A549 (cell line): ENCODE measurements at places on chromosomes 4 and X. TPM values are rescaled to one million over a fixed set of nuclear protein-coding genes. Genes with fewer than 3 reads are reported as not detected.

DNA sequence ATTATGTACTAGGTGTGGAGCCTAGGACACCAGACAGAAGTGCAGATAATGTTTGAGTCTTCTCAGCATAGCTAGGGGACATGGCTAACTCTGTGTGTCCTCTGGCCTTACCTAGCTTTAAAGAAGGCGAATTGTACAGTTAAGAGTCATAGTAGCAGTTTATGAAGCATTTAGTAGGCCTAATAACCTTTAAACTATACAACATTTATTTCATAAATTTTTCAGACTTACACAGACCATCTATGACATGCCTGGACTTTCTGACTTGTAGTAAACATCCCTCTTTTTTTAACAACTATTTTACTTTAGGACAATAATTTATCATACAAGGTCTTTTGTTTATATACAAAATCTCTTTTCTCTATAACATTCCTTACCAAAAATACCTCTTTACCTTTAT is 37.4 kb downstream of the ETNPPL start:
- no peak for DNase-seq

DNA sequence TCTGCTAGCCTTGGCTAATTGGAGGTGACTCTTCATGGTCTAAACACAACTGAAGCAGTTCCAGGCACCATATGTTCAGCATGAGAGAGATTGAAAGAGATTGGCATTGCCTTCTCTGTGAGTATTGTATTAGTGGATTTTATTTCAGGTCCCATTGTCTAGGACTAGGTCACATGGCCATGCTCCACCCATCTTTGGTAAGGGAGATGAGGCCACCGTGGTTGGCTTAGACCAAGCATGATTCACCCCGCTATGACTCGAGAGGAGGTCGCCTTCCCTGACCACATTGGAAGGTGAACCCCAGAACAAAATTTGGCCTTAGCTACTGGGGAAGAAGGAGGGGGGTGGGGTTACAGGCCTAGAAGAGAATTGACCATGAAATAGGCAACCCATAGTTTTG is 109.9 kb upstream of the BCOR start:
- DNase-seq, result no peak

DNA sequence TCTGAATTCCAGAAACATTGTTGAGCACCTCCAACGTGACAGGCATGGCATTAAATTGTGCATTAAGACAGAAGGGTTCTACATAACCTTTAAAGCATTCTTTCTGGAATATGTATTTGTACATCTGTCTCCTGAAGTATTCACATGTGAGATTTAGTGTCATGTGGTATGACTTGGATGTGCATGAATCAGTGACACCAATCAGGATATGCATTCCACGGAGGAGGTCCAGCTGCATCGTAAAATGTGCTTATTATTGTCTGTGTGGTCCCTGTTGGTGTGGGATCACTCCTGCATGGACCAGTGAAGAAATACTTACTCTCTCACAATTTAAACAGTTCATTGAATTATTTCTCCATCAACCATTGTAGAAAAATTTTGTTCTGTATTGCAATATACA is 149.0 kb downstream of the MID1 start:
- no peak for DNase-seq

DNA sequence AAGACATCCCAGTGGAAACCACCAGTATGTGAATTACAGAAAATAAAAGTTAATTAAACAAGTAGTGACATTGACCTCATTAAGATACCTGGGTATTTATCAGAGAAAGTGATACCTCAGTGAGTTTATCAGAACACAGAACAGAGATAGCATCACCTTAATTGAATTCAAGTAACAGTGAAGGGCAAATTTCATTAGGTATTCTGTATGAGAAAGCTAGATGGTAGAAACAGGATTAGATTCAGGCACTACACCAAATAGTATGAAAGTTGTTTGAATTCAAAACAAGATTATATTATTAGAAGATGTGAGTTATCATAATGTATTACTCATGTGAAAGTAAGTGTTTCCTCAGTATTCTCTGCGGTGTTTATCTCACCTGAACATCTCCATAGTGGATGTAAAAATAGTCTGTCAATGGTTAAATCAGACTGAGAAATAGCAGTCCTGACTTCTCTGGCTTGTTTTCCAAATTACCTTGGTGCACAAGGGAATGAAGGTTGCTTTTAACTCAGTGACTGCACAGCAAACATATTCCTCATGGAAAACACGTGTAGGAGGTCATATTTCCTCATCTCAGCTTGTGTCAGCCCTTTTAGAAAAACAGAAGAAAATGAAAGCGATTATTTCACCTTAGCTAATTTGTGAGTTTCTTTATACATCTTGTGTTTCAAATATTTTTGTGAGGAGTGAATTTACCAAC is 79.9 kb upstream of the PCDH18 start:
- DNase-seq, result no peak

Gene DBET
- polyA plus RNA-seq, result 0.03 TPM in 1 of 3 replicates, not detected in the others

- DNase-seq, result no peak
Measured at GRCh38 chr4:23930750-23931488, 41.1 kb upstream of the PPARGC1A start.

DNA sequence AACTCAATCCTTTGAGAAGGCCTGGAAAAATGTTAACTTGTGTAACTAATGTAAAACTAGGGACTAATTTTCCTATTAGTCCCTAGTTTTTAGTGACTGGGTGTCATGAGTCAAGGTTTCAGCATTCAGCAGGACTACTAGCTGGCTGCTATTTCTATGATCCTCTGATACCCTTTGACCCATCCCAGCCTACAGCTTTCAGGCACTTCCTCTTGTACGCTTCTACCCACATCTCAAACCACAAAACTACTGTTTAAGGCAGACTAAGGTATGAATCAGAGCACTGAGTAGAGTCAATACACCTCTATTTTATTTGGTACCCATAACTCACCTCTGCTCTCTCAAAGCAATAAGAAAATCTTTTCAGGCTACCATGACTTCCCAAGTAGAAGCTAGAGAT is 809.6 kb downstream of the PDHA2 start:
- DNase-seq, result no peak

DNA sequence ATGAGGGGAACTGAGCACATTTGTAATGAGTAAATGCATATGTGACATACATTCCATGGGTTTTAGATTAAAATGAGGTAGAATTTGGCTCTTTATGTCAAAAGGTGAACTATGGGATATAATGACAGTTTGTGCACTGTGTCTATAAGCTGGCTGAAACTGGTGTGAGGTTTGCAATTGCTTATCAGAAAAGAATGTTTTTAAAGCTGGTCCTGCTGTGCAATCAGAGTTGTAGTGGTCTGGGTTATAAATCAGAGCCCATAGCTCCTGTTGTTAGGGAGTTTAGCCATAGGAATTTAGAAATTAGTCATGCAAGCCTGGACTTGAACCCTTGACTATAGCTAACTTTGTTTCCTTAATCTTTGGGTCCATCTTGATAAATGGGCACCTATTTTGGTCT is 23.1 kb upstream of the GATB start:
- DNase-seq, result no peak

- DNase-seq, result no peak
Measured at GRCh38 chr4:132662456-132662855, 486.6 kb upstream of the PCDH10 start.

DNA sequence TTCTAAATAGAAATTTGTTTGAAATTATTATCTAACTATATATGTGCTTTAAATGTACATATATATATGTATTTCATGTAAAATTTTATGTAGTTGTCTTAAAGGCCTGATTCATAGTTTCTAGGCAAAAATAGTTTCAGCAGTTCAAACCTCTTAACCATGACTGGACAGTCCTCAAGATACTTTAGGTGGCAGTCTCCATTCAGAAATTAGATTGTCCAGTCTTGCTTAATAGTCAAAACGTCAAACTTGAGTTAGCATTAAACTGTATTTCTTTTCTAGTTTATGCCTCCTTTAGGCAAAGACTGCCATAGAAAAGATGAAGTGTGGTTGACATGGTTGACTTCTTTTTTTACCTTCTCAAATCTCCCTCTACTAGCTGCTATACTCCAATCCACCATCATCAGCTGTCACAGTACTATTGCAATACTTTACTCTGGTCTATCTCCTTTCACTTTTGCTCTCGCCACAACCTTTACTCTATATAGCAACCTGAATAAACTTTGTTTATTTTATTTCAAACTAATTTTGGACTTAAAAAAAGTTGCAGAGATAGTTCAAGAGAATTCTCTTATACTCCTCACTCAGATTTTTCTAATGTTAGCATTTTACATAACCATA is 395.6 kb upstream of the DIPK2B start:
- DNase-seq, result no peak

- DNase-seq, result no peak
Measured at GRCh38 chrX:150229030-150229429, 134.1 kb upstream of the MAMLD1 start.

DNA sequence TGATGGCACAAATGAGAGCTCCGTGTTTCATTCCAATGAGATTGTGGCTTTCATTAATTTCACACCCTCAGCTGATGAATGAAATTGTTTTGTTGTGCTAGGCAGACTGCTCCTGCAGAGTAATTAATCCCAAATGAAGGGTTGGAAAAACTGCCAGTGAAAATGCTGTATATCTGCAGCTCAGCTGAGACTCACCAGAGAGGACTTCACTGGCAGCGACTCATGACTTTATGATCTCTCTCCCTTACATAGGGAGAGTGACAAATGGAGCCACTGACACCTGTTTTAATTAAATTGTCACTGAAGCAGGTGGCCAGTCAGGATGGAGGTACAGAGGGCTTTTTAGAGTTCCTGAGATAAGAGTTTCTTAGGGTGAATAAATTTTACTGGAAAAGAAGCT is 24.8 kb downstream of the GRXCR1 start:
- no peak for DNase-seq

GRCh38 chrX:49001521-49002090 is 458 bp downstream of the GRIPAP1 start:
- peak; percentile 54 for DNase-seq

DNA sequence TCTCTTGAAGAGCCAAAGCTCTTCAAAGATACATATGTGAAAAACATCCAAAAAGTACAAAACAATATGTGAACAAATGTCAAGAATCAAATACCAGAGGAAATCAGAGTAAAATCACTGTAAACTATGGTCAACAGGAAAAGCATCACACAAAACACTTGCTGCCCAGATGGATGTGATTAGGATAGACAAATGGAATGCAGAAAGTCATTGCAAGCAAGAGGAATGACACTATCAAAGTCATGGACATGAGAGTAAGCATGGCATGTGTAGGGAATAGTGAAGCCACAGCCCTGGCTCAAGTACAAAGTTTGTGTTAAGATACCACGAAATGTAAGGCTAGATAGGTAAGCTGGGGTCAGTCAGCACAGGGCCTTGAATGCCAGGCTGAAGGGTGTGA is 37.7 kb downstream of the CLDN2 start:
- no peak for DNase-seq

Gene TSPAN7
- 2.4 to 3.1 TPM (median 2.5 TPM) in 3 replicates for polyA plus RNA-seq

DNA sequence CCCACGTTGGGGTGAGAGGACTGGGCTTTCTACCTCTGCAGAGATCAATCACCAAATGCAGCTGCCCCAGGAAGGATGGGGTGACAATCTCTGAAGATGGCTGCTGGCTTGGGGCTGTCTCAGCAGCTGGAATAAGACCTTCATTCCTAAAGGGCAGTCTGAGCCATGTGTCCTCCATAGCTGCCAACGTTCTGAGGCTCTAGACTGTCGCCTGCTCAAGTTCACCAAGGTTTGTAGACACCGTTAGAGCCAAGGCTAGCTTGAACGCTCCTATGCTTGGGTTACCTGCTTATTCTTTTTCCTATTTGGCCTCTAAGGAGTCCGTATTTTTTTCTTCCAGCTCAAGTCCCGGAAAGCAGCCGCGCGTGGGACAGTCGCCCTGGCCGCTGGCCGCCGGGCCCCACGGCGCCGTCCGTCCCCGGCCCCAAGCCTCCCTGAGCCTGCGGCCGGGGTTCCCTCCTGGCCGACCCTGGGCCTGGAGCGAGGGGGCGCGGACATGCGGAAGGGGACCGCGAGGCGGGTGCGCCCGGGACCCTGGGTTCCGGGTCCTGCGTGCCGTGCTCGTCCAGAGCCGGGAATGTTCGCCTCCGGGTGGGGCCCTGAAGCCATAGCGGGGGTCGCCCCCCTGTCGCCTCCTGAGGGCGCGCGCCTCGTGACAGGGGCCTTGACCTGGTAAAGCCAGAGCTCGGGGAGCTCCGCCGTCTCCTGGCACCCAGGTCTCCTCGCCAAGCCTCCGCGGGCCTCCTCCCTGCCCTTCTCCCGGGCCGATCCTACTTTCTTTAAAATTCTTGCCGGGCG is 23.3 kb downstream of the MRFAP1 start:
- no peak for DNase-seq

DNA sequence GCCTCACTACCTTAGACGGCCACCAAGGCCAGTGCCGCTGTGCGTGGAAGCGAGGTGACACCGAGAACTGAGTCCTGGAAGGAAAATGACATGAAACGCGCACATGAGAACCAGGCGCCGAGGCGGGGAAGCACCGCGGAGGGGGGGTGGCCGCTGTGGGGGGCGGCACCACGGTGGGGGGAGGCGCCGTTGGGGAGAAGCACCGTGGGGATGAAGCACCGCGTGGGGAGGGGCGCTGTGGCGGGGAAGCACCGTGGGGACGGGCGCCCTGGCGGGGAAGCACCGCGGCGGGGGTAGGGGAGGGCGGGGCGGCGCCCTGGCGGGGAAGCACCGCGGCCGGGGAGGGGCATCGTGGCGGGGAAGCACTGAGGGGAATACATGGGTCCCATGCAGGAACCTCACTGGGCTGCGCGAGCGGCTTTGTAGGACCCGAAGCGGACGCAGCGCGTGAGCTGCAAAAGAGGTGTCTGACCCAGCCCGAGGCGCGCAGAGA is 28.0 kb downstream of the PPP2R3B start:
- DNase-seq, result no peak

Gene CT45A5
- polyA plus RNA-seq, result not detected in 3 replicates

- DNase-seq, result no peak
Measured at GRCh38 chrX:14173873-14174272, 144.2 kb upstream of the GEMIN8 start.

- DNase-seq, result no peak
Measured at GRCh38 chr4:136526517-136526916, 1005.8 kb downstream of the PCDH18 start.

DNA sequence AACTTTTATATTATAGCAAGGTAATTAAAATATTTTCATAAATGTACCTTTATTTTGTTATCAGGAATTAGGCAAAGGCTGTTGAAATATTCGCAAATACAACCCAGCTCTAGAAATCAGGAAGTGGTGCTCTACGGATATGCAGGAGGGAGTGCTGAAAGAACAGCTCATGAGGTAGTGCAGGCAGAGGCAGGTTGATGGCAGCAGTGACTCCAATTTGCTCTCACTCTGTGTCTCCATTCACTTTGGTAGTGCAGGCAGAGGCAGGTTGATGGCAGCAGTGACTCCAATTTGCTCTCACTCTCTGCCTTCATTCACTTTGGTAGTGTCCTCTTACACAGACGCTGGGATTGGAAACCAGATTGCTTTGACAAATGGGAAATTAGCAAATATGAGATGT is 277.9 kb downstream of the TRIML1 start:
- DNase-seq, result peak; percentile 44

Gene OPN1LW
- polyA plus RNA-seq, result not detected in 3 replicates
